ENCODE measurements at places on chromosomes 6 and 20.

DNA sequence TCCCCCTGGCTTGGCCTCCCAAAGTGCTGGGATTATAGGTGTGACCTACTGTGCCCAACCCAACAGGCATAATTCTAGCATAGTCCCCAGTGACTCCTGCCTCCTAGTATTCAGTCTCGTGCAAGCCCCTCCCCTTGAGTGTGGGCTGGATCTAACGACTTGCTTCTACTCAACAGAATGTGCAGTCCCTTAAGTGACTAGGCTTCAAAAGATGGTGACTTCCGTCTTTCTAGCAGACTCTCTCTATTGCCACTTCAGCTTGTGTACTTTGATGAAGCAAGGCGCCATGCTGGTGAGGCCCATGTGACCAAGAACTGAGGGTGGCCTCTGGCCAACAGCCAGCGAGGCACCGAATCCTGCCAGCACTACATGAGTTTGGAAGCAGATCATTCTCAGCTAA lies 109.6 kb upstream of the TRAF3IP2 start:
- no peak for DNase-seq

DNA sequence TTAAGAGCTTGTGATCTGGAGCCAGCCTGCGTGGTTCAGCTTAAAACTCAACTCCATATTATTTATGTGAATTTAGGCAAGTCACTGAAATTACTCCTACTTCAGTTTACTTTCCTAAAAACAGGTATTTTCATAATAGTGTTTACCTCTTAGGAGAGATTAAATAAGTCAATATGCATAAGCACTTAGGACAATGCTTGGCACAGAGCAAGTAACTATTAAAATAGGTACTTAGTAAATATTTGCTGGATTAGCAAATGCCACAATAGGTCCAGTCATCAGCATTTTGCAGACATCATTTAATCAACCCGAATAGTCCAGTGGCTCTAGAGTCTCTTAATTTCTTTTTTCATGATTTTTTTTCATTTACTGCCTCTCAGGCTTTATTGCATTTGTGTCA lies 78.6 kb upstream of the PTPRK start:
- DNase-seq: no peak

DNA sequence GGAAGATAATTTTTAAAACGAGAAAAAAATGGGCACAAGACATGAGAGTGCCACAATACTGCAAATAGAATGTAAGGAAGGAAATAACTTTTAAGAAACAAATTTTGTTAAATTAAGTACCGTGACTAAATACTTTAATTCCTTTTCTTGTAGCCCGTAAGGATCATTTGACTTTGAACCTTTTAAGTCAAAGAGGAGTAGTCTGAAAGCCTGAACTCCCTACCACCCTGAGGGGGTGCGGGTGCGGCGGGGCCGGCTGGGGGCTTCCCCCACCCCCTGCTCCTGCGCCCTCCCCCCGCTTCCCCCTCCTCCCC lies 231 bp upstream of the PHACTR2 start:
- DNase-seq: no peak

GRCh38 chr6:5706124-5707033 lies 300.3 kb downstream of the NRN1 start:
- no peak for DNase-seq

DNA sequence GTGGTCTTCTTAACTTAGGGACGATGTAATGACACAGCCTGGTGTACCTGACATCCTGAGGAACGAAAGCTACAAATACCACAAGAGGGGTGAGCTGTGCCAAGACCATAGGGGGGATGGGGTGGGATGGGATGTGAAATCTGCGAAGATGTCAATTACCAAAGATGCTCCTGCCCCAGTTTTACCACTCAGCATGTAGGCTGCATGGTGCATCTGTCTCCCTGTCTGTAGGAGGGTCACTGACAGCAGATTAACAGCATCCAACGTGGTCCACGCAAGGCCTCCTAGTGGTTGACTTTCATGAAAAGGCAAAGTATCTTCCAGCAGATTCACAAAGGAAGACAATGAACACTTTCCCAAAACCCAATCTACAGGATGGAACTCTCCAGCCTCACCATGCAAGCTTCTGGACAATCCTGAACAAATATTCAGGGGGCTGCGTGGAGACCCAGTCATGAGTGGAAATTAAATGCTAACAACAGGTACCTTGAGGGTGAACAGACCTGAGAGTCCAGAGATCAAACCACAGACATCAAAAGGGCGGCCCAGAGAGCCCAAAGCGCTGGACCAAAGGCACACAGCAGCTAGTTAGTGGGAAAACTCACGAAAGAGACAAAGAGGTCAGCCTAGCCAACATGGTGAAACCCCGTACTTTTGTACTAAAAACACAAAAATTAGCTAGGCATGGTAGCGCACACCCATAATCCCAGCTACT lies 44.4 kb downstream of the ZMYND8 start:
- no peak for DNase-seq

DNA sequence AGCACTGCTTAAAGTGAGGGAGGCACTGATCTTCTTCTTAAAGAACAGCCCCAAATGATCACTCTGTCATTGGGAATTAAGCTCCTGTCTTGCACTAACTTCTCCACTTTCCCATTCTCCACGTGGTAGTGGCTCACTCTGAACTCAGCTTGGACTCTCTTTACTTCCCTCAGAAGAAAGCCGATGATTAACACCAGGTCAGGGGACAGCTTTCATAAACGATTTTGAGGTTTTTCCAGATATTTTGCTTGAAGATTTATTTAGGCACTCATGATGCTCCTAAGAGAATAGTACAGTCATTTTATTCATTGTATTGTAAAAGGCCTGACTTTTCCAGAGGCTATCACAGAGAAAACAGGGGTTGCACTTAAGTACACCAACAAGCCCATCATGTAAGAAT lies 81.0 kb upstream of the LTV1 start:
- no peak for DNase-seq

DNA sequence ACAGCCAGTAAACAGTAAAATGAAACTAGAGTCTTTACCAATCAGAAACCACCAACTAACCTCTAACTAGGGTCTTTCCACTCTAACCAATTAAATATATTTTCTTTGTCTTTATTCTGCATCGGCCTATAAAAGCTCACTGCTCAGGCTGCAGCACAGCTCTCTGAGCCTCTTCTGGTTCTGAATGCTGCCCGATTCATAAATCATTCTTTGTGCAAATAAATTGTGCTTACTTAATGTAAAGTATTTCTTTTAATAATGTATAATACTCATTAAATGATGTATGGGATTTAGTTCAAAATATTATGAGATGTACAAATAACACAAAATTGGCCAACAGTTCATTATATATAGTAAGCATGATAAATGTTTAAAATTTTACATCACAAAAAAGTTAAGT lies 7.9 kb downstream of the IBTK start:
- no peak for DNase-seq

GRCh38 chr6:14305624-14306023 lies 188.1 kb downstream of the CD83 start:
- DNase-seq: no peak

- no peak for DNase-seq
Measured at GRCh38 chr6:4728926-4729325, 47.3 kb upstream of the CDYL start.

DNA sequence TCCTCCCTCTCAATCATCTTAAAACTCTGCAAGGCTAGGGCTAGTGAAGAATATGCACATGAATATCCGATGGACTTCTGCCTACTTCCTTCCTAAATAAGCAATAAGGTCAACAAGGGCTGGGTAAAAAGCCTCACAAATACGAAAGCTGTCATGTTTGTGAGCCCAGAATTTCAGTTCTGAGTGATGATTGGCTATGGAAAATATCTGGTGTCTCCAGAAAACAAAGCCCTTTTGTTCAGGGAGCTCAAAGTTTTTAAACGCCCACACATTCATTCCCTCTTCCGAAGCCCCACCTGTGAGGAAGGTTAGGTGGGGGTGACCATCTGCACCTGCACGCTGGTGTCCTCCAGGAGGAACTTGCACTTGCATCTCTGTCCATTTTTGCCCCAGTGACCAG lies 126.9 kb upstream of the ARMC2 start:
- DNase-seq: no peak

- no peak for DNase-seq
Measured at GRCh38 chr6:111381123-111381522, 101.9 kb downstream of the REV3L start.

- DNase-seq: no peak
Measured at GRCh38 chr6:166244353-166245045, 63.7 kb downstream of the PRR18 start.

- DNase-seq: no peak
Measured at GRCh38 chr20:4894981-4895381, 106.3 kb downstream of the SLC23A2 start.

DNA sequence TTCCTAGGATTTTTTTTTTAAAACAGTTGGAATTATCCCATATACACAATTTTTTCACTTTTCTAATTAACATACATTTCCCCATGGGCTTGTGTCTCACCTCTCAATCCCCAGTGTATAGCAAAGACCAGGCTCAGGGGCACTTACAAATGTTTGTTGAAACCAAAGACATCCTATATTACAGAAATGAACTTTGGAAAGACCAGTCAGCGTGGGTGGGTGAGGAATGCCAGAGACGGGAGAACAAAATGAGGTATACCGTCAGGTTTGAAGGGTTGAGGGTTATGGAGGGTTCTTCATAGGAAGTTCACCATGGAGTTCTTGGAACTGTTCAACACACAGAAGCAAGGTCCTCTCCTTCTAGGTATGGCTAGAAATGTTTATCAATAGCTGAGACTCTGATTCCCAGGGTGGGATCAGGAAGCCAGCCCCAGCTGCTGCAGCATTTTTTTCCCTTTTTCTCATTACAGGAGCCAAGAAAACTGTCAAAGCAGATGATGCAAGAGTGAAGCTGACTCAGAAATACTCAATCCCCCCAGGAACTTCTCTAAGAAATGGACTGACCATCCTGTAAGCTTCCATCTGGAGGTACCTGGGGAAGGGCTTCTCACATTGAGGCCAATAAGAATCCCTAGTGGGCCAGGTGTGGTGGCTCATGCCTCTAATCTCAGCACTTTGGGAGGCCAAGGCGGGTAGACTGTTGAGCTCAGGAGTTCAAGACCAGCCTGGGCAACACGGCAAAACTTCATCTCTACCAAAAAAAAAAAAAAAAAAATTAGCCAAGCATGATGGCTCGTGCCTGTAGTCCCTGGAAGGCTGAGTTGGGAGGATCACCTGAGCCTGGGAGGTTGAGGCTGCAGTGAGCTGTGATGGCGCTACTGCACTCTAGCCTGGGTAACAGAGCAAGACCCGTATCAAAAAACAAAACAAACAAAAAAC lies 15.9 kb upstream of the TBC1D20 start:
- no peak for DNase-seq

GRCh38 chr6:166365221-166365620 lies 17.5 kb downstream of the MPC1 start:
- DNase-seq: no peak

DNA sequence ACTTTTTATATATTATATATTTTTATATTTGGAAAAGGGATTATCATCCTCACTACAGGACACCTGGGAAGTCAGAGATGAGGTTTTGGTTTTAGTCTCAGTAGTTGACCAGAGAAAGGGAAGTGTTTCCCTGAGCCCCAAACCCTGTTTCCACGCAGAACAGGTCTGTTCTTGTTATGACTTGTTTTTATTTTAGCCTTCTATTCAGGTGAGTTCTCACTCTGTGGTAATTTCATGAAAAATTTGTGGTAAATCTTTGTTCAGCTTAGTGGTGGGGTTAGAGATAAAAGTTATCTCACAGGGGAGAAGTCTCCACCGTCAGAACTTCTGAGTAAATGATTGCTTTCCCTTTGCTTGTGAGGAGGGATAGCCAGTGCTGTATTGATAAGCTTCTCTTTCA lies 224.9 kb downstream of the FARS2 start:
- DNase-seq: no peak

GRCh38 chr6:166010136-166010960 lies 157.3 kb downstream of the TBXT start:
- no peak for DNase-seq

DNA sequence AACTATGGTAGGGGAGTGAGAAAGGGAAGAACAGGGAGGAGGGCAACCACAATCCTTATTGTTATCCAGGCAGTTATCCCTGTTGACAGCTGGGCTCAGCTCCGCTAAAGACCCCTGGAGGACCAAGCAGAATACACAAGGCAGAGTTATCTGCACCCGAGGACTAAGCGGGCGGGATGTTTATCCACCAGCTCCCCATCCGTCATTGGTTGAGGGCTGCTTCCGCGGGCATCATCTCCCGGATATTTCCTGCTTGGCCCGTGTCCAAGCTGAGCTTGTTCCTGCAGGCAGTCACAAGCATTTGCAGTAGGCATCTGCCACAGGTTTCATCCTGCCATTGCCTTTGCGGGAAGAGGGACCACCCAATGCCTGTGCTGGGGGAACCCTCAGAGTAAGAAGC lies 102.1 kb downstream of the DLGAP4 start:
- no peak for DNase-seq

DNA sequence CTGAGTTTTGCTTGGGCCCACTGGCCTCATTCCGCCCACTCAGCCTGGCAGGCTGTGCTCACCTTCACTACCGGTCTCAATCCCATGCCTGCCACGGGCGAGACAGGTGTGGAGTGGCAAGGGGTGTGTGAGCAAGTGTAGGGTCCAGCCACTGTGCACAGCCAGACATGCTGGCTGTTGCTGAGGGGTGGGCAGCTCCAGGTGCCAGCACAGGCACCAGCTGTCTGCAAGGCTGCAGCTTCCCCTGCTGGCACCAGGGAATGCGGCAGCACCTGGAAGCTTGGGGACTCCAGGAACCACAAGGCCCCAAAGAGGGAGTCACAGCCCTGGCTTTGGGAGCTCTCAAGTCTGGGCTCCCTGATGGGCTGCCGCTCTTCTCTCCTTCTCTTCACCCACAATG lies 372.7 kb downstream of the CBLN4 start:
- no peak for DNase-seq

- DNase-seq: no peak
Measured at GRCh38 chr20:46547995-46548394, 2.5 kb downstream of the OCSTAMP start.

DNA sequence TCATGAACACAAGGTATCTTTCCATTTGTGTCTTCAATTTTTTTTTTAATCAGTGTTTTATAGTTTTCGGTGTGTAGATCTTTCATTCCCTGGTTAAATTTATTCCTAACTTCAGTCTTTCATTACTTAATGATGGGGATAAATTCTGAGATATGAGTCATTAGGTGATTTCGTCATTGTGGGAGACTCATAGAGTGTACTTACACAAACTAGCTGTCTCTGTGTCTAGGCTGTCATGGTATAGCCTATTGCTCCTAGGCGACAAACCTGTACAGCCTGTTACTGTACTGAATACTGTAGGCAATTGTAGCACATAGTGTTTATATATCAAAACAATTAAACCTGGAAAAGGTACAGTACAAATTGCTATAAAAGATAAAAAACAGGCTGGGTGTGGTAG lies 42.1 kb downstream of the SMAP1 start:
- DNase-seq: peak; percentile 4

- DNase-seq: no peak
Measured at GRCh38 chr6:34810017-34810882, 18.4 kb downstream of the BLTP3A start.

GRCh38 chr6:15995493-15995892 lies 133.4 kb upstream of the MYLIP start:
- no peak for DNase-seq

DNA sequence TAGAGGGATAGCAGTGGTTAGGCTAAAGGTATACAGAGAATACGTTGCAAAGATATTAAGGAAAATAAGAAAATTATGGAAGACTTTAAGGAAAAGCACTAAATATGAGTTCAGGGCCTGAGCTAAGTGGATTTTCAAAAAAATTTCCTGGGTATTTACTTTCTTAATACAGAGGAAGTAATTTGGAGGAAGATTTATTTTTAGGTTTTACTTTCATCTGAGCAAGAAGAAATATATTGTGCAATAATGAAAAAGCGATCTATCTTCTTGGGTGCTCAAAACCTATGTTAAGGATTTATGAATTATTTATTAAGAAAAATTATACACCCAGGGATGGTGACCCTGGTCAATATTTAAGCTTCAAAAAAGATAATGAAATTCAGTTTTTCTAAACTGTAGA lies 224.7 kb downstream of the PLCB1 start:
- no peak for DNase-seq

Data from Kasumi-1 (cell line).